ENCODE measurements at places on chromosomes 6 and 20. TPM values are rescaled to one million over a fixed set of nuclear protein-coding genes. Genes with fewer than 3 reads are reported as not detected.

GRCh38 chr20:25421102-25421501 lies 13.6 kb downstream of the GINS1 start:
- ATAC-seq = no peak

GRCh38 chr20:57308451-57309271 lies 20.9 kb upstream of the SPO11 start:
- ATAC-seq = no peak

GRCh38 chr6:53718597-53719460 lies 53.3 kb upstream of the KLHL31 start:
- ATAC-seq = peak; percentile 70

GRCh38 chr20:6599876-6600735 lies 167.4 kb upstream of the BMP2 start:
- ATAC-seq = no peak

- ATAC-seq = no peak
Measured at GRCh38 chr20:9100691-9101090, 31.8 kb downstream of the PLCB4 start.

Gene IL17A
- not detected for total RNA-seq

GRCh38 chr20:20492521-20493332 lies 124.8 kb downstream of the INSM1 start:
- ATAC-seq = no peak

GRCh38 chr6:20791944-20792343 lies 257.7 kb downstream of the CDKAL1 start:
- no peak for ATAC-seq

- ATAC-seq = peak; percentile 48
Measured at GRCh38 chr20:62728028-62728780, 19.6 kb downstream of the NTSR1 start.

- no peak for ATAC-seq
Measured at GRCh38 chr6:23784301-23784919, 341.6 kb upstream of the NRSN1 start.

GRCh38 chr6:90669846-90670245 lies 83.0 kb upstream of the MAP3K7 start:
- ATAC-seq = no peak

- no peak for ATAC-seq
Measured at GRCh38 chr20:57757767-57758166, 48.0 kb upstream of the PMEPA1 start.

GRCh38 chr6:104118274-104118673 lies 741.4 kb downstream of the HACE1 start:
- no peak for ATAC-seq

Gene SLC22A3
- 24.5 TPM for total RNA-seq

DNA sequence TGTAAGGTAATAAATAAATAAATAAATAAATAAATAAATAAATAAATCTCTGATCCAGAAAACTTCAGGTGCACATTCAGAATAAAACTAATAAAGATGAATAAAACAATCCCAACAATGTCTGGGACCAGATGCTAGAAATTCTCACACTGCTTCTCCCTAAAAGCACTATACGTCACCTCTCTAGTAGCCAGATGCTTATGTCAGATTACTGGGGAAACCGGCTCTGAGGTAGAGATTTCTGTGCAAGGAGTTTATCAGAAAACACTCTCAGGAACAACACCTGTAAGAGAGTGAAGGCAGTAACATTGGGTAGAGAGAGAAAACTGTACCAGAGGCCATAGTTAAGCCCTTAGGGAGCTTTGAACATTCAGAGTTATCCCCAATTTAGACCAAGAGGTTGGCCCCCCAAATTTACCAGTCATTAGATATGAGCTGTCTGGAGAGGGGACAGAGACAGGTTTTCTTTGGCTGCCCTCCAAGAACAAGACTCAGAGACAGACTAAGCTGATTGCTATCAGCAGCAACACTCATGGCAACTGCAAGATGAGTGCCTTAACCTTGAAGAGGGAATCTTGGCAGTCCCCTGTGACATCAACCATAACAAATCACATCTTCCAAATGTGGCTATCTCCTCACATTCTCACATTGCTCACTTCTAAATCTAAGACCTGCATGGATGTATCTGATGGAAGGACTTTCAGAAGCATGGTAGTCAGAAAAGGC lies 151.2 kb upstream of the BMP5 start:
- ATAC-seq = no peak

Gene OSER1
- 97.3 TPM for total RNA-seq

- ATAC-seq = no peak
Measured at GRCh38 chr20:34669094-34669493, 7.8 kb downstream of the PIGU start.

DNA sequence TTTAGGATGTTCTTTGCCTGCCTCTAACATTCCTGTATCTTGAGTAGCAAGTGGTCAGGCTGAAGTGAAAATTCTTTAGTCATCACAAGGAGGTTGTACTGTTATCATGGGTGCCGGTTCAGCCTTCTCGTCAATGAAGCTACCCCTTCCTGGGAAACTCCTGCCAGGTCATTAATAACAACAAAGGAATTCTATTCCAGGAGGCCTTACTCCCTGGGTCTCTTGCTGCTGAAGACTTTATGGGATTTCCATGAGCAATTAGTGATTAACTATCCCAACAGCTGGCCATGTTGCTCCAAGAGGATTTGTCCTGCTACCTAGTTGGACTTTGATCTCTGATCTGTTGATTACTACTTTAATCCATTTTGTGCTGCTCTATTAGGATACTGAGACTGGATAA lies 62.7 kb upstream of the ELOVL5 start:
- no peak for ATAC-seq

- peak; percentile 46 for ATAC-seq
Measured at GRCh38 chr6:11473008-11473740, 64.4 kb upstream of the TMEM170B start.

DNA sequence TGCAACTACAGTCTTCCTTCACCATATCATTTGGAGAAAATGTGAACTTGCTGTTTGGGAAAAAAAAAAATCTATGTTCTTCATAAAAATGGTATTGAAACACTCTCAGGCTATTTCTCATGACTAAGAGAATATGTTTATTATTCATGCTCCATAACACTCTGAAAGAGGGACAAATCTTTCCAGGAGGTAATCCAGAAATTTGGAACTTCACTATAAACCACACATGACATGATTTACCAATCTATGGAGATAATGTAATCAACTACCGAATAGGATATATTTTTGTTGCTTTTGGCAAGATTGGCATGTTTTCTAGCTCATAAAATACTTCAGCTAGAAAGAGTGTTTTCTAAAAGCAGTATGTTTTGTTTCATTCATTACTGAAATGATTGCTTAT lies 56.3 kb downstream of the THEMIS start:
- ATAC-seq = no peak

DNA sequence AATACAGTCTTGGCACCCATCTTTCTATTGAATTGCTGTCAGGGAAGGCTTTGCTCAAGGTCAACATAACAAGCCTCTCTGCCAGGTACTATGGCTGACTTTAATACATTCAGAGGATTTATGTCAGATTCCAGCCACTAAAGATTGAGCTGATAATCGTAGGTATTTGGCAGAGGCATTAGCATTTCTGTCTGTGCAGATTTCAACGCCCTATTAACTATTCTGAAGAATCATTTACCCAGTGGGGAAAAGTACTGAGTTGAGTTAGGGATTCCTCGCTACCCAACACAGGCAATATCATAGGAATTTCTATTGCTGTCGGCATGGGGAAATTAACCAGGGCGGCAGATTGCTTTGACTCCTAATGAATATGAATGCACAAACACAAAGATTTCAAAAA lies 233.7 kb upstream of the SPTLC3 start:
- ATAC-seq = no peak

Gene FBXO9
- total RNA-seq = 95.9 TPM

DNA sequence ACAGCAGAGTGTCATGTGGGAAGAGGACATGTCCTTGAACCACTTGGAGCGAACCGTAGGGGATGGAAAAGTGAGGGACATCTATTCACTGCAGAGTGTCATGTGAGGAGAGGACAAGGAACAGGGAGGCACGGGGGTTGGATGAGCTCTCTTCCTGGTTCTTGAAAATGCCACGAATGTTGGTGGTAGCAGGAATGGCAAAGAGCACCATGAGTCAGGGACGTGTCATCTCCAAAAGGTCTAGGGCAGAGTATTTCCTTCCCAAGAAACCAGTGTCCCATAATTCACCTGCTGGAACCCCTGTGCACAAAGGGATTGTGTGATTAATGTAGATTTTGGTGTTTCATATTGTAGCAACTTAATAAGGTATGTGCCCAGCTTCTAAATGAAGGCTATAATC lies 136.8 kb downstream of the BFSP1 start:
- ATAC-seq = no peak

- no peak for ATAC-seq
Measured at GRCh38 chr6:157770946-157771345, 52.1 kb upstream of the SNX9 start.

- ATAC-seq = no peak
Measured at GRCh38 chr6:42365021-42365420, 86.7 kb downstream of the TRERF1 start.

DNA sequence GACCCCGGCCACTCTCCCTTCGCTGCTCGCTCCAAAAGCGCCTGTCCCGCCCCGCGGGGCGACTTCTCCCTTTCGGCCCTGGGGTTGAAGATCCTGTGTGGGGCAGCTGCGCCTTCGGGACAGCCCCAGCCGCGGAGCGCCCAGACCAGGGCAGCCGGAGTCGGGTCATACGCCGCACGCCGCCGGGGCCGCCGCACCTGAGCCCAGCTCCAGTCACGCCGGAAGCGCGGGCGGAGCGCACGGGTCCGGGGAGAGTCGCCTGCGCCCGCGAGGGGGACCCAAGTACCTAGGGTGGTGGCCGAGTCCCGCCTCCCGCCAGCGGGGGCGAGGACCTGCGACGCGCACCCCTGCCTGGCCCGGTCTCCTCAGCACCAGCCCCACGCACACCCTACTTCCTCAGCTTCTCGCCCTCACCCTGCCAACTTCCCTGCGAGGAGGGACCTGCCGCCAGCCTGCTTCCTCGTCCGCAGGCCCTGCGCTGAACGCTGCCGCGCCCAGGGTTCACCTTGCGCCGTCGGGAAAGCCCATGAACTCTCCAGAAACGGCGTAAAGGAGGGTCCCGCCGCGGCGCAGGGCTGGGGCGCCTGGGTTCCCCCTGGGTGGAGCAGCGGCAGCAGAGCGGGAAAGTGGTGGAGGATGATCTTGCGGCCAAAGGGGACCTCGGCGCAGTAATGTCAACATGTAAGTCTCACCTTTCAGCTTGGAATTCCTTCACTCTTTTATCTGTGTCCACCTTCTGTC lies at the start of gene ADGRG6:
Gene ADGRG6 (plus strand): TSS at position 357 of the 741 bp plus-strand sequence. CDS start 323 bp downstream, at position 680.
- ATAC-seq = peak; percentile 58

DNA sequence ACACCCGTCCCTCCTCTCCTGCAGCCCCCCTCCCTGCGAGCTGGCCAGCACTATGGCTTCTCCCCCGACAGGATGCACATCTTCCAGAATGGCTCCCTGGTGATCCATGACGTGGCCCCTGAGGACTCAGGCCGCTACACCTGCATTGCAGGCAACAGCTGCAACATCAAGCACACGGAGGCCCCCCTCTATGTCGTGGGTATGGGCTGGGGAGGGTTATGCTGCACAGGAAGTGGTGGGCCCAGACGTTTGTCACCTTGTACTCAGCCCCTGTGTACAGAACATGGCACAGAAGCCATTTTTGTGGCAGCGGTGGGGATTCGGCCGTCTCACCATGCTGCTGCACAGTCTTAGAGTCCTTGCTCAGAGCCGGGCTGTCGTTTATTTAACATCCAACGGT lies 29.0 kb upstream of the SRF start:
- no peak for ATAC-seq

Gene TAP2
- 10.3 TPM for total RNA-seq

Gene ENPP4
- 25.0 TPM for total RNA-seq

GRCh38 chr6:113306552-113307145 lies 550.5 kb upstream of the MARCKS start:
- ATAC-seq = peak; percentile 55

Gene ARMH2
- total RNA-seq = 0.54 TPM

Measured in gastroesophageal sphincter (tissue), 4 donors.